ENCODE measurements at places on chromosomes 6 and 20.

DNA sequence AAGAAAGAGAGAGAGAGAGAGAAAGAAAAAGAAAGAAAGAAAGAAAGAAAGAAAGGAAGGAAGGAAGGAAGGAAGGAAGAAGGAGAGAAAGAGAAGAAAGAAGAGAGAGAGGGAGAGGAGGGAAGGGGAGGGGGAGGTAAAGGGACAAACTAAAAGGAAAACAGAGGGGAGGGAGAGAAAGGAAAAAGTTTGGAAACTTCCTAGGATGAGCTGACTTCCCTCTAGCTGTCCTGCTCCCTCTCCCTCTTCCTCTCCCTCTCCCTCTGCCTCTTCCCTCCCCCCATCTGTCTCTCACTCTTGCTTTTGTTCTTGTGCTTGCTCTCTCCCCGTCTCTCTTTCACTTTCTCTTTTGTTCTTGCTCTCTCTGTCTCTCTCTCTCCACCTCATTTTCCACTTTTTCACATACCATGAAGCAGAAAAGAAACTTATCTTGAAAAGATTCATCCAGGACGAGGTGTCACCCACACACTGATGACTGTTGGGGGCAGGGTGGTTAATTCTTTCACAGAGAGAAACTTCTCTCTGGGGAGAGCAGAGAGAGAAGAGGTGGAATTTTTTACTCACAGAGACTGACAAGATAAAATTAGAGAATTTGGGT is 56.4 kb upstream of the DUSP22 start:
- DNase-seq = no peak

GRCh38 chr6:389622-390021 is 1.9 kb upstream of the IRF4 start:
- DNase-seq = no peak

DNA sequence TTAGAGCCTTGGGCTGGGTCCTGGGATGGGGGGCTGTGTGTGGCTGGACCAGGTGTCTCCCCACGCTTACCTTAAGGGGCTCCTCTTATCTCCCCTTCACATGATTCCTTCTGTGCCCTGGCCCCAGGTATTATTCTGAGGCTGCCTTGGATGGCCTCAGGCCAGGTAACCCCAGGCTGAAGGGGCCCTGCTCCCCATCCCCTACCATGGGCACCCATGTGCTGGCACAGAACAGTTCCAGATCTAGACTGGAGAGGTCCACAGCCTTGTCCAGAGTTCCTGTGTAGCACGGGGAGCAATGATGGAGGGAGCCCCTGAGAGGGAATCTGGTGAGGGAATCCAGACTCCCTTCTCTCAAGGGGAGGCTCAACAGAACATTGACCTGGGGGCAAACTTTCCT is 32.1 kb downstream of the MOCS1 start:
- DNase-seq = no peak

GRCh38 chr20:39738651-39739050 is 776.5 kb downstream of the DHX35 start:
- DNase-seq = no peak

DNA sequence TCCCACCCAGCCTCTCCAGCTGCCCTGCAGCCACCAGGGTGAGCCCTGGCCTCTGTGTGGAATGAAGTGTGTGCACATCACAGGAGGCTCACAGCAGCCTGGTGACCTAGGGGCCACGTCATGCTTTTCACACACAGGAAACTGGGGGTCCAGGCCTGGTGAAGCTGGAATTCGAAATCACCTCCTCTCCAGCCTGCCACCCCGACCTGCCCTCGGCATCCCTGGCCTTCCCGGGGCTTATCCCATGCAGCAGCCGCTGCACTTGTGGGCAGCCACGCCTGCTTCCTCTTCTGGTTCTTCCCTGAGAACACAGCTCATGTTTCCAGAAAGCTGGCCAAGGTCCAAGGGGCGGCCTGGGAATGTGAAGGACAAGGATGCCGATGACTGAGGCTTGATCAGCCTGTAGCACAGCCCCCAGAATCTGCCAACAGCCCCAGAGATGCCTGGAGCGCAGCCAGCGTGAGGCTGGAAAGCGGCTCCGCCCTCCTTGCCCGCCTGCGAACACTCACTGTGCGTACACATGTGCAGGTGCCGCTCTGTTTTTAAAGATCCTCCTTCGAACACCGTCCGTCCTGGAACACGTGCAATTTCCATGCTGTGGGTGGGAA is 4.2 kb upstream of the NTSR1 start:
- no peak for DNase-seq

DNA sequence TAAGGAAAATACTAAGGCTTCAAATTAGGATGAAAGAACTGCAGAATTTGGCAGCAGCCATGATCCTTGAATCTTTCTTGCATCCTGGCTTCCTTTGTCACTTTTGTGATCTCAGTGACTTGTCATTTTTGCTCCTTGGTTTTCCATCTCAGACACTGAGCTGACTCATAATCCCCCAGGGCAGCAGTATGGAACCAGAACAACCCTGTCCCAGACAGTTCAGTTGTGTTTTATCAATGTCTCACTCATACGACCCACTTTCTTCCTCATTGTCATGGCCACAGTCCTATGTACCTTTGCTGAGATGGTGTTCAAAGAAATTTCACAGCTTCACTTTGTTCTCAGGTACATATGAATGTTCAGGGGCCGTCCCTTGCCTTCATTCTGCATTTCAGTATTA is 488.5 kb upstream of the BTBD3 start:
- DNase-seq = no peak

DNA sequence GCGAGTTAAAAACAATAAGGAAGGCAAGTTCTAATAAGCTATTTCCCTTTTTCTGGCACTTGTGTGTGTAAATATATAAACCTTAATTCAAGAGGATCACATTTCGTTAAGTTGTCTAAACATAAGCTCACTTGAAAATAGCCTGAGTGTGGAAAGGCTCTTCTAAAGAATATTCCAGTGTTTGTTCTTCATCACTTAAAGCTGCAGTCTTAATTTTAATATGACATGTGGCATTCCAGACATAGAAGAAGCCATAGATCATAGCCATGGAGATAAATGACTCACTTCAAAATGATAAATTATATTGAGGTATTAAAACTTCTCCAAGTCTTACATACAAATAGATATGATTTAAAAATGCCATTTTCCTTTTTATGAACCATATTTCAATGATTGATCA is 42.1 kb downstream of the IYD start:
- no peak for DNase-seq

DNA sequence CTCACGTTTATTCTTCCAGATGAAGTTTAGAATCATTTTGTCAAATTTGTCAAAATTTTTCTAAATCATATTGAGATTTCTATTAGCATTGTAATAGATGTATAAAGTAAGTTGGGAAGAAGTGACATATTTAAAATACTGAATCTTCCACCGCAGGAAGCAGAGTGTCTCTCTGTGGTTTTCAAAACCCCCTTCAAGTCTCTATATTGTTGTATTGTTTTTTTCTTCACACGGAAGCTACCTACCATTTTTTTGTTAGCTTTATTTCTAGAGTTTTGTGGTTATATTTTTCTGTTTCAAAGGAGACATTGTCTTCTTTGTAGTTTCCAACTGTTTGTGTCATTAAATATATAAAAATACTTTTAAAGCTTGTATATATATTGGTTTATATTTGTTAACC is 188.6 kb downstream of the ZDHHC14 start:
- DNase-seq = no peak

DNA sequence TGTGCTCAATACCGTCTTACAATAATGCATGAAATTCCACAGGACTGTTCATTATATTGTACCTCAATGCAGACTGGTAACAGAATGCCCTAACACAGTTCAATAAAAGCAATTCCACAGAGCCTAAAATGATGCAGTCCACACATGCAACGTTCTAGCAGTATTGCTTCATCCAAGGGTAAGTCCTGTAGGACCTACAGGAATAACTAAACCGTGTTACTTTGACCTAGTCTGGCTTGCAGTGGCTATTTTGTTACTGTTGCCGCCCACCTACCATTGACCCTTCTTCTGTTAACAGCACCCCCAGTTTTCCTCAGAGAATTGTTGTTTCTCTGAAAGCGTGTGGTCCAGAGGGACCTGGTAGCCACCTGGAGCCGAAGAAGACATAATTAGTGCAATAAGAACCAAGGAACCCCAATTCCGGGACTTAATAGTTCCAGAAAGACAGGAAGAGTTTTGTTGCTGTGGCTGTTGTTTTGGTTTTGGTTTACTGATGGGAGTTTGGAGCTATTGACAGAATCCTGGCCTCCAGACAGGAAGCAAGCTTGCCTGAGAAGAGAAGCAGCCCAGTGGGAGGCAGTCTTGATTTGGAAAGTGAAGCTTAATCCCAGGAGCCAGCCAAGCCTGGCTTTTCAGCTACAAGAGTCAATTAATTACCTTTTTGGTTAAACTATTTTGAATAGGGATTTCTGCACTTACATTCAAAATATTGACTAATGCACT is 91.3 kb downstream of the FRK start:
- no peak for DNase-seq

- no peak for DNase-seq
Observed at GRCh38 chr6:113219783-113220182, 637.4 kb upstream of the MARCKS start.

DNA sequence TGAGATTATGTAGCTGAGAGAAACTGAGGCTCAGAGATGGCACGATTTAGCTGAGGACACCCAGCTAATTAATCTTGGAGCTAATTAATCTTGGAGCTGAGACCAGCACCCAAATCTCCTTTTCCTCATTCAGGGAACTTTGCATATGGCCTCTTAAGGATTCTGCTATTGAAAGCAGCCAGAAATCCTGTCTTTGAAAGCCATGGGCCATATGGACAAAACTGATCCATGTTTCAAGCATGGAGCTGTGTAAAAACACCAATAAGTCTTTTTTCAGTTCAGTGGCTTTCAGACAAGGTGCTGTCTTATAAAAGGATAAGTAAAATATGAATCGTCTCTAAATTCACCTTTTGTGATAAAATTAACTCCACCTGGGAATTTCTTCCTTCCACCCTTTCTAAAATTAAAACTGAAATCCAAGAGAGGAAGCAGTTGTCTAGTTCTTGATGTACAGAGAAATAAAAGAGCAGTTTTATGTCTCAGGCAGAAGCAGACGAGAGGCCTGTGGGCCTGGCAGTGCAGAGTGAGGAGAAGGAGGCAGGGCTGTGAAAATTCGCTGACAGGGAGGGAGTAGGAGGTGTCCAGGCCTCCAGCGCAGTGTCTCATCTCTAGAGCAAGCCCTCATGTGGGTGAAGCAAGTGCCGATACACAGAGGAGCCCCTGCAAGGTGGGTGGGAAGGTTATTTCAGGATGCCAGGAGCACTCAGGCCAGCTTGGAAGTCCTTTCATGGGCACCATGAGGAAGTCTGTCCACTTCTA is 266.9 kb downstream of the UST start:
- DNase-seq = no peak

All from activated CD8-positive, alpha-beta memory T cell treated with anti-CD3 and anti-CD28 coated beads, Interleukin-2, amount 50 U/mL, for 48 hours (primary cell).